Stimulated activated CD4-positive, alpha-beta T cell treated with anti-CD3 and anti-CD28 coated beads, Interleukin-1b, Interleukin-23, amount 100 ng/mL, for 48 hours (primary cell): ENCODE measurements at places on chromosomes 13 and 19.

DNA sequence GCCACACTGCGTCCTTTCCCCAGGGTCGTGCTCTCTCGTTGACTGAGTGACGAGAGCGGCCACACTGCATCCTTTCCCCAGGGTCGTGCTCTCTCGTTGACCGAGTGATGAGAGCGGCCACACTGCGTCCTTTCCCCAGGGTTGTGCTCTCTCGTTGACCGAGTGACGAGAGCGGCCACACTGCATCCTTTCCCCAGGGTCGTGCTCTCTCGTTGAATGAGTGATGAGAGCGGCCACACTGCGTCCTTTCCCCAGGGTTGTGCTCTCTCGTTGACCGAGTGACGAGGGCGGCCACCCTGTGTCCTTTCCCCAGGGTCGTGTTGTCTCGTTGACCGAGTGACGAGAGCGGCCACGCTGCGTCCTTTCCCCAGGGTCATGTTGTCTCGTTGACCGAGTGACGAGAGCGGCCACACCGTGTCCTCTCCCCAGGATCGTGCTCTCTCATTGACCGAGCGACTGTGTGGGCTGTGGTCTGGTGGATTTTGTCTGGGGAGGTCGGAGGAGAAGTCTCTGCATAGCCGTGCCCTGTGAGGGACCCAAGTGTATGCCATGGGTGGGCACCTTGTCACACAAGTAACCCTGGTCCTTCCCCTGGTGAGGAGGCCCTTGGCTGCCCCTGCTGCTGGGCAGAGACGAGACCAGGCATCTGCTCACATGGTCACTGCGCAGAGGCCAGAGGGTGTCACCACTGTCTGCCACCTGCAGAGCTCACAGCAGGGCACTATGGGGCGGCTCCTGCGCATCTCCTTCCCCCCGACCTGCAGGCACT, 107.7 kb downstream of the KDM4B start:
- DNase-seq, result no peak

- DNase-seq, result no peak
Measured at GRCh38 chr13:27607125-27607524, 13.2 kb downstream of the LNX2 start.

DNA sequence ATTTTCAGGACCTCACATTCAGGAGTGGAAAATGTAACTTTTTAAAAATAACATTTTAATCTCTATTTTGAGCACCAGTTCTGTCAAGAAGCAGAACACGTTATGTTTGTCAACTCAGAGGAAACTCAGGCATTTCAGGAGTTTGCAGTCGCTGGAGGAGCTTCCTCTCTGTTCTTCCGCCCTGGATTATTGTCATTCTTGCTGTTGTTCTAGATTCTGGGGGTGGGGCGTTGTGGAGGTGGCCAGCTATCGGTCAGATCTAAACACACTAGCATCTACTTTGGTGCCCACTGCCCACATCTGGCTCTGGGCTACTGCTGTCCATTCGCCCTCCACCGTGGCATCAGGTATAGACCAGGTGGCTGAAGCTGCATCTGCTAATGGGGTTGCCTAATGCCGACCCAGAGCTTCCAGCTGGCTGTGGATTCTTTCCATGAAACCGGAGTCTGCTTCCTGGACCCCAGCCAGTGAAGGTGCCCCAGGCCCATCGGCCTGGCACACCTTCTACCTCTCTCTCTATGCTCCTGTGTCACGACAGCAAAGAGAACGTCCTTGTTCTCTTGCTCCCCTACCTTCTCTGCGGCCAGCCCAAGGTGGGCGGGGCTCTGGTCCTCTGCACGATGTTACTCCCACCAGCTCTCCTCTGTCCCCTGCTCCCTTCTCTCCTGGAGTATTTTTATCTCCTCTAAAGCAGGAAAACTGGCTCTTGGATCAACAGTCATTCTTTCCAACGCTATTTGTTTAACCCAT, 36.7 kb upstream of the DGKH start:
- no peak for DNase-seq

GRCh38 chr13:77740931-77741596, 43.6 kb downstream of the SLAIN1 start:
- DNase-seq, result no peak

- no peak for DNase-seq
Measured at GRCh38 chr13:99103536-99103935, 97.1 kb upstream of the UBAC2 start.

GRCh38 chr19:13008926-13009787, 13.9 kb downstream of the NFIX start:
- DNase-seq, result no peak

DNA sequence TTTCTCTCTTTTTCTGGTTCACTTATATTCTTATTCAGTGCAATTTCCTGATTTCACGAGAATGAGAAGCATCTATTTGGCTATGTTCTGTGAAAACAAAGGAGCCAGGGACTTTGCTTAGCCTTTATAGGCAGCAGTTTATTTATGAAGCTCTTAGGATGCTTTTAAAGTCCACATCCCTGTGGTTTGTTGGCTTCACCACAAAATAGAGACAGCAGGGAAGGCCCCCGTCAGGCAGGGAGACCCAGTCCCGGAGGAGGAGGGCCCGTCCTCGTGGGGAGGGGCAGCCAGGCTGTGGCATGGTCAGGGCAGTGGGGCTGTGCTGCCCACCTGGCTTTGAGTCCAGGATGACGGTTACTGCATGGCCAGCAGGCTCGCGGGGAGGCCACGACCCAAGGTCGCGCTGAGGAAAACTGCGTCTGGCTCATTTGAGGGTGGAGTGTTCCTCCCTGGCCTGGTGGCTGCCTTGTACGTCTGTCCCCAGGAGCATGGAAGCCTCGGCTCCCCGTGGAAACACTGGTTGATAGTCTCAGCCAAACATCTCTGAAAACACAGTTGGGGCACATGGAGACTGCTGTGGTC, 92.7 kb downstream of the ATP11A start:
- no peak for DNase-seq

DNA sequence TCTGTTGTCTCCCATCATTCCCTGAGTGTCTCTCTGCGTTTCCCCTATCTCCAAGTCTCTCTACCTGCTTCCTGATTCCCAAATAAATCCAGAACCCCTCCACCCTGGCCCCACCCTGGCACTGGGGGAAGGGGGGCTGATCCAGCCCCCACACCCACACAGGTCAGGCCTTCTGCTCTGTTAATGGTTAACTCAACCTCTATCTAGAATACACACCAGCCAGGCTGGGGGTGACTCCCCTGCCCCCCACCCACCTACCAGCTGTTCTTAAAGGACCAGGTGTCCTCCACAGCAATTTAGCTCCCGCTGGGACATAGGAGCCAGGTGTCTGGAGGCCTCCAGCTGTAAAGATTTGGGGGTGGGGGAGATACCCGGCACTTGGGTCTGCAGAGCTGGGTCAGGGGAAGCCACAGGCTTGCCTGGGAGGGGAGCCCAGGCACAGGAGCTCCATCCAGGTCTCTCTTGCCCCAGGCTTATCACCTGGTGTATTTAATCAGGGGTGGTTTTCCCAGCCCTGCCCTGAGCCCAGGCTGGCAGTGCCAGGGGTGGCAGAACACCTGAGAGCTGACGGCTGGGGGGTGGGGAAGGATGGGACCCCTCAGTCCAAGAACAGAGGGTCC, 3.9 kb downstream of the IRF2BP1 start:
- DNase-seq, result no peak

- no peak for DNase-seq
Measured at GRCh38 chr19:57812226-57812625, 2.5 kb downstream of the ZNF552 start.
